ENCODE measurements at places on chromosomes 3 and 15.

- DNase-seq, result peak; percentile 93
These were observed 296.8 kb downstream of the RORA start for GRCh38 chr15:60932051-60932915.

- no peak for DNase-seq
These were observed 232.8 kb upstream of the MRPL3 start for GRCh38 chr3:131735544-131735943.

DNA sequence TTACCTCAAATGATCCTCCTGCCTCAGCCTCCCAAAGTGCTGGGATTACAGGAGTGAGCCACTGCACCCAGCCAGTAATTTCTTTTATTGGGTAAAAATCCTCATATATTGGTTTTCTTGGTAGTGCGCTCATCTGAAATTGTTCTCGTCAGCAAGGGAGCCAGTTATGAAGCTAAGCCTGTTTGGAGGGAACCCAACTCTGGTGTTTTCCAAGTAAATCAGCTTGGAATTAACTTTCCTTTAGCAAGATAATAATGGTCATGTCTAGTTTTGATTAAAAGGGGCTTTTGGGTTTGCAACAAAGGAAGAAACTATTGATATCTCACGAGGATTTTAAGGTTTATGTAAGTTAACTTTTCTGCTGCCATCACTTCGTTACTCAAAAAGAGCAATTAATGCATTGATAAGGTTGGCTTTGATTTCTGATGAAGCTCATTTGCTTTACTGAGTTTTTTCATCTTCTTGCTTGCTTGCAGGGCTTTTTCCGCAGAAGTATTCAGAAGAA lies 72.7 kb downstream of the RARB start:
- no peak for DNase-seq

GRCh38 chr15:67504796-67505195 lies 16.1 kb upstream of the C15orf61 start:
- peak; percentile 71 for DNase-seq

- peak; percentile 82 for DNase-seq
These were observed 42.5 kb downstream of the TPRA1 start for GRCh38 chr3:127547761-127548605.

DNA sequence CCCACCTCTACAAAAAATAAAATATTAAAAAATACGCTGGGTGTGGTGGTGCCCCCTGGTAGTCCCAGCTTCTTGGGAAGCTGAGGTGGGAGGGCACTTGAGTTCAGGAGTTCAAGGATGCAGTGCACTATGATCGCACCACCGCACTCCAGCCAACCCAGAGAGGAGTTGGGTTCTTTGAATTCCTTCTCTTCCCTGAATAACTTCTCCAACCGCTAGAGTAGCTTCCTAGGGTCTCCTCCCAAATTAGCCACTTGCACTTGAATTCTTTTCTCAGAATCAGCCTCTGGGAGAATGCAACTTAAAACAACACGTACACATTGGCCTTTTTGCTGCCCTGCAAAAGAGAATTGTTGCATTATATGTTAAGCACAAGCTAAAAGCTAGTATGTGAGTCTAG lies 272.5 kb downstream of the ABHD5 start:
- no peak for DNase-seq

DNA sequence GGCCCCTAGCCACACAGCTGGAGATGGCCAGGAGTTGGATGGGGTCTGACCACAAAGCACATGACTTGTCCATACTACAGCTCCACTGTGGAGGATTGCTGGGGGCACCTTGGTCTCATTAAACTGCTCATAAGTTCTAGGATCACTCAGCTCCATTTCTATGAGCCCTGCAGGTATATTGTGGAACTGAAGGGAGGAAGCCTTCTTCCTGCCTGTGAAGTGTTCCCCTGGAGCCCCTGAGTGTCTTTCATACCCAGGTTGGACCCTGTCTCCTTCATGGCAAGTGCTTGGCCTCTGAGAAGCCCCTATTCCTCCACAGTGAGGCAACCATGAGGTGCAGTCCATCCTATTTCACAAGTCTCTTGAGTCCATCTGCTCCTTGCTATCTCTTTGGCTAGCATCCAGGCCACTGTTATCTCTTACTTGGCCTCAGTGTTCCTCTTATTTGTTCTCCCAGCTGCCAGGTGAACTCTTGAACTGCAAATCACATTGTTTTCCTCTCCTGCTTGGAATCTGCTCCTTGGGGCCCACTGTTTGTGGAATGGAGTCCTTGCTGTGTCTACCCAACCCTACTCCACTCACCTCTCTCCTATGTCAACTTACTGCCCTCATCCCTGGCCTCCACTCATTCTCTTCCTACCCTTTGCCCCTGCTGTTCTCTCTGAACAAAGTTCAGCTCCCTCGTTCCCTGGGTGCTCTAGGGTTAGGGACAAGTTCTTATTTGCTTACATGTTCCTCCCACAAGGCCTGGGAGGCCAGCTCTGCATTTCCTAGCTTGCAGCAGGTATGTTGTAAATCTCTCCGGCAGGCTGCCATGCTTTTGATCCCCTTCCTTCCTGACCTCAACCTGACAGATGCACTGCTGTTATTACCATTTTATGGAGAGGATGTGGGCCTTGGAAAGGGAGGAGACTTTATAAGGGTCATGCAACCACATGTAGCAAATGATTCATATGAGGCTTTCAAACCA lies 1.2 kb downstream of the ACOX2 start:
- DNase-seq, result no peak

GRCh38 chr3:144129536-144130214 lies 158.1 kb downstream of the DIPK2A start:
- DNase-seq, result no peak

- no peak for DNase-seq
These were observed 76.6 kb downstream of the ETV5 start for GRCh38 chr3:186032321-186032720.

DNA sequence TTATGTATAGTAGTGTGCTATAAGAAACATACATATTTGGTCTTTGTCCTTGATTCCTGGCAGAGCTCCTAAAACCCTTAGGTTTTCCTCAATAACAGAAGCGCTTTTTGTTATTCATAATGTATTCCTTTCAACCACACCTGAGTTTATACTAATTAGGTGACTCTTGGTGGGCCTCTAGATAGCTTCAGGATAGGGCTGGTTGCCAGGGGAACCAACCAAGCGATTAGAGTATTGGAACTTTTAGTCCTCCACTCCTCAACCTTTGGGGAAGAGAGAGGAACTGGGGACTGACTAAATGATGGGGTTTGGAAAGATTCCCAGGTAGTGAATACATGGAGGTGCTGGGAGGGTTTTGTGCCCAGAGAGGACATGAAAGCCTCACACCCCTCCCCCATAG lies 24.6 kb downstream of the TMCC1 start:
- no peak for DNase-seq

- DNase-seq, result peak; percentile 60
These were observed 334.9 kb downstream of the TBC1D5 start for GRCh38 chr3:17407576-17407975.

DNA sequence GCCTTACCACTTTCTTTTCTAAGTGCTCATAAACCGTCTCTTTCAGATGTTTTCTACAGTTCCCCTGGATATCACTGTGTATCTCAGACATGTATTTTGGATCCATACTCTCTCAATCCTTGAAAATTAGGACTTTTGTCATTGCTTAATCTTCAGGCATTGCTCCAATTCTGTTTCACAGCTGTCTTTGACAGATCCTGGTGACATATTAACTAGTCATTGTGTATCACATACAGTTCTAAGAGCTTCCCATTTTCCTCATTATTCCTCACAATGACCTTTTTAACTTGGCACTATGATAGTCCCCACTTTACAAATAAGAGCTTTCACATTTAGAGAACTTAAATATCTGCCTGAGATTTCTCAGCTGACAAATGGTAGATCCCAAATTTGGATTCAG lies 151.7 kb downstream of the CLSTN2 start:
- DNase-seq, result no peak

DNA sequence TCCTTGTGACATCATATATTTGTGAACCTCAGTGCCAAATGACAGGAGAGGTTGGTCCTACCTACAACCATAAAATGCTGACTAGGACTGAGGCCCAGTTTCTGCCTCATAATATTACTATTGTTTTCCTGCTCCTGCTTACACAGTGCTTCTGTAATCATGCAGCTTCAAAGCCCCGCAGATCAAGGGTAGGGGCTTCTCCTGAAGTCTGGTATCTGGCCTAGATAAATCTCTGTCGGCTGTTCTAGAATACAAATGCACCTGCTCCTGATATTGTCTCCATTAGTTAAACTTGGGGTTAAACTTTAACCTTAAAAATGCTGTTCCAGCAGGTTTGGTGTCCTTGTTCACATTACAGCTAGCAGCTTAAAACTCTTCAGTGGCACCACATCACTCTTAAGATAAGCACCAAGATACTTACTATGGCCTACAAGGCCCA lies 552.4 kb downstream of the TUSC7 start:
- no peak for DNase-seq

DNA sequence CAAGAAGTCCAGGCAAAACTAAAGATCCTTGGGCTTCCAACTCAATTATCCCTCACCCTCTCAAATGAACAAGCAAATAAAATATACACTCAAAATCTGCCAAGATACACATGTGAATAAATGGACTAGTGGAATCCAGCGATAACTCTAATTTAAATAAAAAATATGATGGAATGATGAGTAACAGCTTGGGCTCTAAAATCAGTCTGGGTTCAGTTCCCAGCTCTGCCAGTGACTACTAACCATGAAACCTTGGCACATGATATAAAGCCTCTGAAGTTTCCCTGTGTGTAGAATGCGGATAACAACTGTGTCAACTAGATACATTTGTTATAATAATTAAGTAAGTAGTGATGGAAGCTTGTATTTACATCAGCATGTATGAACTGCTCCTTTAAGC lies 81.3 kb downstream of the CADPS start:
- no peak for DNase-seq

GRCh38 chr3:79016587-79017376 lies 751.0 kb downstream of the ROBO1 start:
- DNase-seq, result peak; percentile 17

DNA sequence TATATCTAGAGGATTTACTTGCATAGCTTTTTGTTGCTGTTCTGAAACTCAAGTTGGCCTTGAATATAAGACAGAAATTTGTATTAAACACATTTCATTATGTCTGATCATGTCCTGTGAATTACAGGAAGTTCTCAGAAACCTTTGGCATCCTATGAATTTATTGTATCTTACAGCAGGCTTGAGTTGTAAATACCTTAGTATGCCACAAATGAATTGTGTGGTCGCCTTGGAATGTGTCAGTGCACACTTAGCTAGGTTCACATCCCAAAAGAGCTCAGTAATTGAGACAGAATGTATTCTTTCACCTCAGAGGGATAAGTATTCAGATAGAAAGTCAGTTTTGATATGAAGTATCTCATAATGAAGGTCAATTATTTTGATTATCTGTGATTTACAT lies 83.4 kb downstream of the NEK11 start:
- peak; percentile 41 for DNase-seq

- DNase-seq, result no peak
These were observed 63.9 kb downstream of the MEX3B start for GRCh38 chr15:81981908-81982307.

- no peak for DNase-seq
These were observed 508.6 kb upstream of the IL12A start for GRCh38 chr3:159480046-159480445.

GRCh38 chr3:45509038-45509767 lies 85.3 kb upstream of the LIMD1 start:
- peak; percentile 87 for DNase-seq

DNA sequence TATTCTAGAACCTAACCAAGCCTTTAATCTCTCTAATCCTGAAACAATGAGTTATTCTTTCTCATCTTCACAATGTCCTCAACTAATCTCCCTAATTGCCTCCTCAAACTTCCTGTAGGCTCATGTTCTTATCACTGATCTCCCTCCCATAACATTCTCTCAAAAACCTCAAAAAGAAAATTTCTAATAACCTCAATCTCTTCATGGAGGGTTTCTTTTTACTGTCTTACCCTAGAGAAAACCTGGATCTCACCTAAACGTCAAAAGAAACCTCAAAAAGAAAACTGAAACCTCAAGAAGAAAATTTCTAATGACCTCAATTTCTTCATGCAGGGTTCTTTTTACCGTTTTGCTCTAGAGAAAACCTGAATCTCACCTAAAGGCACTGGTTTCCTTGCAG lies 150.2 kb downstream of the GSK3B start:
- DNase-seq, result no peak

- DNase-seq, result no peak
These were observed 24.2 kb upstream of the SLC4A7 start for GRCh38 chr3:27508424-27508823.

DNA sequence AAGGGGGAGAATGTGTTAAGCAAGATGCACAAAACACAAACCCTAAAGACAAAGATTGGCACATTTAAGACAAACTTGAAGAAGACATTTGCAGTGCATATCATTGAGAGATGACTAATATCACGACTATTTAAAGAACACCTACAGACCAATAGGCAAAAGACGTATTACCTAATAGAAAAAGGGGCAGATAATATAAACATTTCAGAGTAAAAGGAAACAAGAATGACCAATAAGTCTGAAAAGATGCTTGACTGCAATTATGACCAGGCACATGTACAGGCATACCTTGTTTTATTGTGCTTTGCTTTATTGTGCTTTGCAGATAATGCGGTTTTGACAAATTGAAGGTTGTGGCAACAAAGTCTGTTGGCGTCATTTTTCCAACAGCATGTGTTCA lies 4.9 kb downstream of the HACD3 start:
- DNase-seq, result no peak

DNA sequence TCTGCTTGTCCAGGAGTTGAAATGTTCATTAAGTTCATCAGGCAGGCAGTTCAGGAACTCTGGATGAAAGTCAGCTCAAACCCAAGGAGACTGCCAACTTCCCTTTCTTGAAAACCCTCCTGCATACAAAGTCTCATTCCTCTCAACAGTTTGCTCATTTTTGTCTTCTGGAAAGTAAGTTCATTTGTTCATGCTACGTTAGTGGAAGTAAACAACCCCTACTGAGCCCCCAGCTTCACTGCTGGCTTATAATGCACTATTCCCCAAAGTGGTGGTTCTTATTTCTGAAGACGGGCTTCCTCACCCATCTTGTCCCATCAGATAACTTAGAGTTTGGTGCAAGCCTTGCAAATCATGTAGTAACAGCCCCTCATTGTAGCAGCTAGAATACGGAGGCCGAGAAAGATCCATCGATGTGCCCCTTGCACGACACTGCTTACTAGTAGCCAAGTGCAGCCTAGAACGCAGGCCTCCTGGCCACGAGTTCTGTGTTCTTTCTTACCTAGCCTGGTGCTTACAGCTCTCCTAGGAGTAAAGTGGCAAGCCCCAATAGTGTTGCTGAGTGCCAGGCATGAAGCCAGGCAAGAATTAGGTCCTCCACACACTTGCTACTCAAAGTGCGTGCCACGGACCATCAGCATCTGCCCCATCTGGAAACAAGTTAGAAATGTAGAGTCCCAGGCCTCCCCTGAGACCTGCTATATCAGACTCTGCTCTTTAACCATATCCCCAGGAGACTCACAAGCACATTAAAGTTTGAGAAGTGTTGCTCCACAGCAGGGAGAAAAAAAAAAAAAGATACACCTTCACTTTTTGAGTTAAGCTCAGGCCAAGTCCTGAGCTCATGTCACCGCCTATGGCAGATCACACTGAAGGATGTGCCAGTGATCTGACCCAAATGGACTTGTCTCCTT lies 82.5 kb downstream of the RFTN1 start:
- no peak for DNase-seq

- DNase-seq, result peak; percentile 21
These were observed 56.4 kb downstream of the UMPS start for GRCh38 chr3:124786511-124787241.

- peak; percentile 24 for DNase-seq
These were observed 26.1 kb downstream of the SKIL start for GRCh38 chr3:170383567-170383966.

All from AG08395 (cell line).